ENCODE measurements at places on chromosomes 7 and 10. TPM values are rescaled to one million over a fixed set of nuclear protein-coding genes. Genes with fewer than 3 reads are reported as not detected.
A peak's percentile ranks its signal among the peaks of the same experiment; 100 is the strongest.

GRCh38 chr7:40000734-40001315, 50.8 kb downstream of the CDK13 start:
- no peak for DNase-seq

- DNase-seq: no peak
Observed at GRCh38 chr10:119775529-119775928, 49.7 kb downstream of the INPP5F start.

- DNase-seq: no peak
Observed at GRCh38 chr7:36881233-36881874, 157.1 kb upstream of the AOAH start.

- DNase-seq: no peak
Observed at GRCh38 chr7:141144921-141145629, 71.2 kb downstream of the TMEM178B start.

DNA sequence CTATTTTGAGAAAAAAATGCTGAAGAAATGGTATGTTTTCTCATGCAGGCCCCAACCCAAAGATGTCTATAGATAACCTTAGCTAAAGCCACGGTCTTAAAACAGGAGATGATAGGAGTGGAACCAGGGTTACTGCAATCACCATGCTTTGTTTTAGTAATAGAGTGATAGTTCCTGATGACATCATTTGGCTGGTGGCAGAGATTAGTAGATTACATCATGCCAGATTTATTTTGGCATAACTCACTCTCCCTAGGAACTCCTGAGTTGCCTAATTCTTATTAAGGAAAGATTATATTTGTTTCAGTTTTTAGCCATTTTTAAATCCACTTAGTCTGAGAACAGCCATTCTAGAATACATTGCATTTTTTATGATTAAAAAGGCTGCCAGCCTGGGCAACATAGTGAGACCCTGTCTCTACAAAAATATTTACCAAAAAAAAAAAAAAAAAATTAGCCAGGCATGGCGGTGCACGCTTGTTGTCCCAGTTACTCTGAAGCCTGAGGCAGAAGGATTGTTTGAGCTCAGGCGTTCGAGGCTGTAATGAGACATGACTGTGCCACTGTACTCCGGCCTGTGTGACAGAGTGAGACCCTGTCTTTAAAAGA, 17.8 kb downstream of the ENO4 start:
- DNase-seq: no peak

DNA sequence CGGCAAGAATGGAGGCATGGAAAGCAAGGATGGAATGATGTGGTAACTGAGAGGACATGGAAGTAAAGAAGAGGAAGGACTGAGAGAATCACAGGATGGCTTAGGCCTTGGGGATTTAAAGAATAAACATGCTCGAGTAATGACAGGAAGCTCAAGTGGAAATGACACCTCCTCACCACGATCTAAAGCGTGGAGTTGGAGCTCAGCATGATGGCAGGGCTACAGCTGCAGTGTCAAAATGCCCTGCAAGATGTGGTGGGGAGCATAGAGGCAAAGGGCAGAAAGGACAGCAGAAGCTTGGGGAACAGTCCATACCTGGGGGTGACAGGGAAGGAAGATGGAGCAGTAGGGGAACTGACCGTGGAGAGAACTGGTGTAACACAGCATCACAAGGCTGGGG, 229.5 kb upstream of the PLXNA4 start:
- DNase-seq: no peak

GRCh38 chr7:141001122-141001521, 13.6 kb downstream of the MRPS33 start:
- DNase-seq: no peak

GRCh38 chr10:3902054-3902808, 117.2 kb upstream of the KLF6 start:
- peak; percentile 48 for DNase-seq

DNA sequence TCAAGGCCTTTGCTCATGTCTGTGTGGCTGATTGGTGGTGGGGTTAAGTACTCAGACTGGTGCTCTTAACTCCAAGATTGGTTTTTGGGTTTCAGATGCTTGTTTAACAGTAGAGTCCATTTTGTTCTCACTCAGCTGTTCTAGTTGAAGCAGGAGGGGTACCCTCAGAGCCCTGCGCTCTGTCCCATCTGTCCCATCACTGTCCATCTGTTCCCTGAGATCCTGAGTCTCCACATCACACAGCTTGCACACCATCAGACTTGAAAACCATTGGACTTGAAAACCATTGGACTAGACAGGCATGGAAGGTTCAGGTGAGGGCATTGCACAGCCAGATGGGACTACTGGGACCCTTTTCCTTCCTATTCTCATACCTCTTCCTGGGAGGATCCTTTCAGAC, 39.3 kb downstream of the TMEM178B start:
- no peak for DNase-seq

- DNase-seq: no peak
Observed at GRCh38 chr10:78461333-78461732, 427.7 kb downstream of the RPS24 start.

GRCh38 chr7:142348100-142348499, 90.2 kb upstream of the PRSS58 start:
- DNase-seq: no peak

DNA sequence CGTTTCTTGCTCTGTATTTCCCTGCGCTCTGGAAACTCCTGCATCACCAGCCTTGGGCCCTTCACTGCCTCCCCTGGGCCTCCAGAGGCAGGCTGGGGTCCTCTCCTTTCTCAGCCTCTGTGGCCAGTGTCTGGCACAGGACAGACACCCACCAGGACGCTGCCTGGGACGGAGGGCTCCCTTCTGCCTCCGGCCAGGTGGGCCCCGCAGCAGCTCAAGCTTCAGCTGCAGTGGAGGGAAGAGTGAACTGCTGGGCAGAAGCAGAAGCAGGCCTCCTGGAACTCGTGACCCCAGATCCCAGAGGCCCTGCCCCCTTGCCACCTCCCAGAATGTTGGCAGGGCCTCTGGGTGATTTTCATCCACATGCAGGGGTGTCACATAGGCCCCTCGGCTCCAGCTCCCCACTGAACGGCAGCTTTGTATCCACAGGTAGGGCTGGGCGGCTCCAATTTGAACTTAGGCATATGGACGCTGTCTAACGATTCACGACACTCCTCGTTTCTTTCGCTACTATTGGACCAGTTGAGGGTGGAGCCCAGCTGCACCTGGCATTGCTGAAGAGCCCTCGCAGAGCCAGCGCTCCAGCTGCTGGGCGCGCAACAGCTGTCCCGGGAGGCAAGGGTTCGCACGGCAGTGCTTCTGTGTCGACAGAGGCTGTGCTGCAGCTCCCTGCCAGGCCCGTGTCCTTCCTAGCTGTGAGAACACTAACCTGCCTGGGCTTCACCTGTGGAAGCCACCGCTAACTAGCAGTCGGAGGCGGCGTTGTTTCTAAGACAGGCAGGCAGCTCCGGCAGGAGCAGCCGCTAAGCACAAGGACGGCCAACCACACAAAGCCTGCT, 18.4 kb upstream of the GPR146 start:
- DNase-seq: no peak

GRCh38 chr7:92987095-92987494, 130.7 kb downstream of the SAMD9 start:
- peak; percentile 44 for DNase-seq

- DNase-seq: peak; percentile 26
Observed at GRCh38 chr10:112383325-112383724, 9.4 kb downstream of the ACSL5 start.

GRCh38 chr7:40890088-40890692, 755.4 kb downstream of the SUGCT start:
- no peak for DNase-seq

GRCh38 chr7:148436135-148436534, 154.4 kb upstream of the C7orf33 start:
- DNase-seq: no peak

DNA sequence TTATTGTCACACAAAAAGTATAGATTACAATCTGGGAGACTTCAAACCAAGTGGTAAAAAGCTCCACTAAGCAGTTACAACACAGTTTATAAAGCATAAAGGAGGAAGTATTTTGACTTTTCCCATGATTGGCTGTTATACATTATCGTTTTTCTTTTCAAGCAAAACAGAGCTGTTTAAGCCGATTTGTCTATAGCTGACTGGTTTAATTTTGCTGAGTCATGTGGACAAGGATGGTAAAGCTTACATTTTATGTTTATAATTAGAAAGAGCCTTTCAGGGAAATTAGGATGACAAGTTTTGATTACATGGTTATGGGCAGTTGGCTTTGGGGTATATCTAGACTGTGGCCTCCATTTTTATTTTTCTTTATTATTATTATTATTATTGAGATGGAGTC, 152.5 kb upstream of the STK17A start:
- no peak for DNase-seq

- no peak for DNase-seq
Observed at GRCh38 chr7:99621271-99621670, 4.5 kb downstream of the ZSCAN25 start.

GRCh38 chr7:134548877-134549276, at the start of gene AKR1B15:
Gene AKR1B15 (plus strand): TSS chr7:134549110. CDS start chr7:134564620, 15,510 bp downstream.
- peak; percentile 85 for DNase-seq

UCN3 gene
- total RNA-seq: not detected

GRB10 gene
- 31.5 TPM for total RNA-seq

AGAP9 gene
- 3.5 TPM for total RNA-seq

ZP3 gene
- total RNA-seq: not detected
